ENCODE measurements at places on chromosomes 2 and 18.

DNA sequence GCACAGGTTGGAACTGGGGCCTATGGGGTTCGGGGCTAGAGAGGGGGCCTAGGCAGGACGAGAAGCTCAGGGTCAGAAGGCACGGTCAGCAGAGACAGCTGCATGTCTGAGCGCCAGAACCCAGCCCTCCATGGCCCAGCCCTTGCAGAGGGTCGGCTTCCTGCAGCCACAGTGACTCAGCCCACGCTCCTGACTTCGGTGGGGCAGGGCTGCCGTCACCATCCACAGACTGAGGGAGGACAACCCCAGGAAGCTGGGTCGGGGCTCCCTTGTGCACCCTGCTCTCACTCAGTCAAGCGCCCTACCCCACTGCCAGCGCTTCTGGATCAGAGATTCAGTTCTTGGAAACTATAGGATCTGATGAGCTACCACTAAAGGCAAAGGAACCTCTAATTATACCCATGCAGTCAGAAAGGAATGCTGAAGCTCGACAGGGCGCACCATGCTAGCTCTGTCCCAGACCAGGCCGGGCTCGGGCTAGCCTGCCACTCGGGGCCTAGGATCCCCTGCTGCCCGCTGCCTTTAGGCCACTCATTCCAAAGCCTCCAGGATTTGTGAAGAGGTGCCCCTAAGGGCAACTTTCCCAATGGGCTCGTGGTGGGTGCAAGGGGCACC is 3.0 kb downstream of the ACTR1B start:
- no peak for DNase-seq

DNA sequence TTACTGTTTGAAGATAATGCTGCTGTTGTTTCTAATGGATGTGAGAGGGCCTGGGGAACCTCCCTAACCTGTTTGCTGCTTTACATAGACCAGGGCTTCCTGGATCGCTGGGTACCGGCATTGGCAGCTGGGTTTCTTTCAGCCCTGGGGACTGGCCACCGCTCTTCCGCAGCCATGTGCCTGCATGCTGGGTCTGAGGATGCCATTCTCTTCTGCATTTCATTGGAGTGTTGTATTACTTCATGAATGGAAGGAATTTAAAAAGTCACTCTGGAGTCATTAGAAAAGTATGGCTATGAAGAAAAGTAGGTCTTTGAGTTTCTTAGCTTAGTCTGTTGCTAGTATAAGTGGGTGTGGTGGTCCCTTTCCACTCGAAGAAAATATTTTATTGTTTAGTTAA is 107.3 kb upstream of the MGAT5 start:
- no peak for DNase-seq

- no peak for DNase-seq
Measured at GRCh38 chr2:159044804-159045286, 76.4 kb downstream of the TANC1 start.

- DNase-seq, result no peak
Measured at GRCh38 chr2:235267251-235267650, 226.6 kb upstream of the AGAP1 start.

- no peak for DNase-seq
Measured at GRCh38 chr2:177262092-177262491, 2.4 kb downstream of the NFE2L2 start.

DNA sequence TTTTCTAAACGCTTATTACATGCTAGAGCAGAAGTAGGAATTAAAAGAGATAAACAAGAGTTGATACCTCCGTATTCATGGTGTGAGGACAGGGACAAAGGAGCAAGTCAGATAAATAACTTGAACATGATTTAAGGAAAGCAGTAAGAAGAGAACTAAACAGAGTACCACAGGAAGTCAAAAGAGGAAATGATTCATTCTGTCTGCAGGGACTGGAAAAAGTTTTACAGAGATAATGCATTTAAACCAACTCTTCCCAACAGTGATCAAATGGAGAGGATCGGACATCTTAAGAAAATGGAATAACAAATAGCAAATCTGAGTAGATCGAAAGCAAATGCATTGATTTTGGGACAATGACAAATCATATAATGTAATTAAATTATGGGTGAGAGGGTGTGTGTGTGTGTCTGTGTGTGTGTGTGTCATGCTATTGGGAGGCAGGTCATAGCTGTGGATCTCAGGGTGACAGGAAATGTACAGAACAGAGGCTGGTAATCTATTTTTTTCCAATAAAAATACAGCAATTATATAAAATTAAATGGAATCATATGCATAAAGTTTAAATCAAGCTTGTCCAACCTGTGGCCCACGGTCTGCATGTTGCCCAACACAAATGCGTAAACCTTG is 113.4 kb downstream of the MC4R start:
- no peak for DNase-seq

GRCh38 chr2:60292242-60292641 is 261.2 kb downstream of the BCL11A start:
- no peak for DNase-seq

DNA sequence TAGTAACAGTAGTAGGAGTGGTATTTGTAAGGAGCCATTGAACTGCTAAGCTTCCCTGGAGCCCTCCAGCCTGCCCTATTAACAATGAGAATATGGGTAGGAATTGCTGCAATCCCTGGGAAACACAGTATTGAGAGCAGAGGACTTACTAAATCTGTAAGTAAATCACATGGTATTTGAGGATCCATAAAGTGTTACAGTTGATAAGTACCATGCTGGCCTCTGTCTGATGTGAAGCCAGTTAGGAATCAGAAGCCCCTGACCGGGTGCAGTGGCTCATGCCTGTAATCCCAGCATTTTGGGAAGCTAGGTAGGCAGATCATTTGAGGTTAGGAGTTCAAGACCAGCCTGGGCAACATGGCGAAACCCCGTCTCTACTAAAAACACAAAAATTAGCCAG is 224.6 kb downstream of the C1D start:
- no peak for DNase-seq

- no peak for DNase-seq
Measured at GRCh38 chr2:63975437-63976124, 43.6 kb downstream of the VPS54 start.

All from stimulated activated CD4-positive, alpha-beta T cell treated with anti-CD3 and anti-CD28 coated beads, Interleukin-1b, Interleukin-23, amount 100 ng/mL, for 4 hours (primary cell).